Activated CD4-positive, CD25-positive, alpha-beta regulatory T cell treated with anti-CD3 and anti-CD28 coated beads, Interleukin-2, amount 50 U/mL, for 72 hours (primary cell): ENCODE measurements at places on chromosomes 16 and 17.

GRCh38 chr17:61443475-61443882 lies 8.7 kb upstream of the TBX4 start:
- DNase-seq = no peak

DNA sequence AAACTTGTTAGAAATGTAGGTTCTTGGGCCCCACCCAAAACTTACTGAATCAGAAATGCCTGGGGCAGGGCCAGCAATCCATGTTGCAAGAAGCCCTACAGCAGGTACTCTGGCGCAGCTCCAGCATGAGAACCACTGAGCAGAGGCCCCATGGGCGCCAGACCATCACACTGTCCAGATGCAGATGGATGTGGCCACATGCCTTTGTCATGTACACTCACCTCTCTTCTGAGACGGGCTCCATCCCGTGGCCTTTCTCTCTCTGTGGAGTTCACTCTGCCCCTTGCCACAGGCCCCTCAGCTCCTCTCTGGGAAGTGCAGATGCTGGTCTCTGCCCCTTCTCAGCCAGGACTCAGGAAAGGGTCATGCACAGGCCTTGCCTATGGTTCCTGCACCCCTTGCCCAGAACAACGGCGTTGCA lies 2.3 kb upstream of the CCNF start:
- DNase-seq = no peak

GRCh38 chr17:32529604-32530003 lies 42.8 kb downstream of the CDK5R1 start:
- DNase-seq = no peak

GRCh38 chr16:87424266-87424665 lies 32.1 kb downstream of the MAP1LC3B start:
- DNase-seq = no peak

DNA sequence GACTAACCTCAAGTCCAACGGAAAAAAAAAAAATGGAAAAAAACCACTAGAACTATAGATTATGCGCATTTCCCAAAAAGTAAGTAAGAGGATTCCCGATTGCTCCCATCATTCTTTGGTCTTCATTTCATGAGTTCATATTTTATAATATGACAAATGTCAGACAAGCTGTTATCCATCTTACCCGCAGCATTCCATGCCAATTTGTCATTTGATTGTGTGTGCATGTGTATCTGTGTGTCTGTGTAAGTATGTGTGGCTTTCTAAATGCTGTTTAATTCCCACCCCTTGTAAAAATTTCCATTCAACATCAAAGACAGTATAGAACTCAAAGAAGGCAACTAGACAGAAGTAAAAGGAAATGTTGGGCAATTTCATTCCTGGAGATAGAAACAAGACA lies 434.1 kb downstream of the CDH11 start:
- no peak for DNase-seq

- DNase-seq = no peak
These were observed 155.3 kb downstream of the C16orf78 start for GRCh38 chr16:49528866-49529288.

DNA sequence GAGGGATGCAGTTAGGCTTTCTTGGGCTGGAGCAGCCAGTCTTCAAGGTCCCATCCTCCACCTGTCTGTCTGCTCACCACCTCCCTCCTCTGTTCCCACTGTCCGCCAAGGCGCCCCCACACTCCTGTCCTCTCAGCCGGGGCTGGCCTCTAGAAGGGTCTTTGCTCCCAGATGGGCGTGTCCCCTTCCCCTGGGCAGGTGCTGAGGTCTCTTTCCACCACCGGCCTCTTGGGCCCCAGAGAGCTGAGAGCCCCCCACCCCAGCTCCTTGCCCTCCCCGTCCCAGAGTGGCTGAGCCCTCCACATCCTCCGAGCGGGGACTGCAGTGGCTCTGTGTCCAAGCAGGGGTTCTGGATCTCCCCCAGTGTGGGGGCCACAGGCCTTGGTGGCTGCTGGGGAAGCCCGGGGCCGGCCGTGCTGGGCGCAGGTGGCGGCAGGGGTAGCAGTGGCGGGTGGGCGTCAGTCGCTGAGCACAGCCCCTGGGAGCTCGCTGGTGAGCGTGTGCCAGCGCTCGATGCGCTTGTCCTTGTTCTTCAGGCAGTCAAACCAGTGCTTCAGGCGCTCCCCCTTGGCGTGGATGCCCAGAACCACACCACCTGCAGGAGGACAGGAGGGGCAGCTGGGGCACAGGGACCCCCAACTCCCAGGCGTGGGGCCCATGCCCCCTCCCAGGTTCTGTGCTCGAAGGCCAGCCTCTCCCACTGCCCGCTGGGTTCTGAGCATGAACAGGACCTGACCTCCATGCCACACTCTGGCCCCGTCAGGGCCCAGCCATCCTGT lies 9.8 kb downstream of the SCGB1C2 start:
- peak; percentile 22 for DNase-seq

DNA sequence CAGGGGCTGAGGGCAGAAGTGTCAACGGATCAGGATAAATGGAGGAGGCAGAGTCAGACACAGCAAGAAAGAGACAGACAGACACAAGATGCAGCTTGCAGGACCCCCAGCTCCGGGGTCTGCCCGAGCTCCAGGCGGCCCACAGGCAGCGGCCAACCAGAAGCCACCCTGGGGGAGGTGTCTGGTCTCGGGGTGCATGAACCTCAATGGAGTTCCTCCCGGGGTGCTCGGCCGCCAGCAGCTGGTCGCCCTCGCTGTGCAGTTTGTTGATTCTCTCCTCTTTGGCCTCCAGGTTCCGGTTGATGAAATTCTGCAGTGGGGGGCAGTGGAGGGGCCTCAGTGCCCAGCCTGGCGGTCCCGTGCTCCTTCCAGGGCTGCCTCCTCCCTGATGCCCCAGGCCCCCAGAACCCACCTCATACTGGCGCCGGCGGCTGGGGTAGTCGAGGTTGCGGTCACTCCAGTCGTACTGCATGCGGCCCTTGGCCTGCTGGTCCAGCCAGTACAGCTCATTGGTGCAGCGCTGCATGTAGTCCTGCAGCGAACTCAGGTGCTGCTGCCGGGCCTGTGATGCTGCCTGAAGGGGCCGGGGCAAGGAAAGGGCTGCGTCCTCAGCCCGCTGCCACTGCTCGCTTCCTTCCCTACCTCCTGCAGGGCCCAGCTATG lies 38.0 kb downstream of the PPL start:
- DNase-seq = no peak

GRCh38 chr16:10168258-10168657 lies 14.0 kb downstream of the GRIN2A start:
- DNase-seq = no peak

DNA sequence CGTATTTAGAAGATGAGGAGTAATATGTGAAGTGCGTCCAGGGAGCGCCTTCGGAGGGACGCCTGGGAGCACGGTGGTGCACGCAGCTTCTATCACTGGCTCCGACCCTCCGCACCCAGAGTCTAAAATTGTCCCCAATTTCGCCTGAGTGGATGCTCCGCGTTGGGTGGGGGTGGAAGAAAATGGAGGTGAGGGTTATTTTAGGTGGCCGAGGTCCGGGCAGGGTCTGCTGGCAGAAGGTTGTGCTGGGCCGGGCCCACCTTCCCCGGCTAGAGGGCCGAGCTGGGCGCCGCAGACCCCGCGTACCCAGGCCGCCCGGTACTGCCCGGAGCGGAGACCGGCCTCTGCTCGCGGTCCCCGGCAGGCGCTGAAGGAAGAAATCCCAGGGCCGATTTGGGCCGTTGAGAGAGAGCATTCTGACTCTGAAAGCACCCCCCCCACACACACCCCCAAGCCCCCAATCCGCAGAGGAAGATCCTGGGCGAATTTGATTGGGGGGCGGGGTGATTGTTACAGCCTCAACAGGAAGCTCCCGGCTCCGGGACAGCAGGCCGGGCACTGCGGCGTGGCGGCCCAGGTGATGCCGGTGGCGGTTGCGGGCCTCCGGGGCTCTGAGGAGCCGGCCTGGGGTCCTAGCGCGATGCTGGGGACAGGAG lies 3.0 kb downstream of the BAHCC1 start:
- no peak for DNase-seq

DNA sequence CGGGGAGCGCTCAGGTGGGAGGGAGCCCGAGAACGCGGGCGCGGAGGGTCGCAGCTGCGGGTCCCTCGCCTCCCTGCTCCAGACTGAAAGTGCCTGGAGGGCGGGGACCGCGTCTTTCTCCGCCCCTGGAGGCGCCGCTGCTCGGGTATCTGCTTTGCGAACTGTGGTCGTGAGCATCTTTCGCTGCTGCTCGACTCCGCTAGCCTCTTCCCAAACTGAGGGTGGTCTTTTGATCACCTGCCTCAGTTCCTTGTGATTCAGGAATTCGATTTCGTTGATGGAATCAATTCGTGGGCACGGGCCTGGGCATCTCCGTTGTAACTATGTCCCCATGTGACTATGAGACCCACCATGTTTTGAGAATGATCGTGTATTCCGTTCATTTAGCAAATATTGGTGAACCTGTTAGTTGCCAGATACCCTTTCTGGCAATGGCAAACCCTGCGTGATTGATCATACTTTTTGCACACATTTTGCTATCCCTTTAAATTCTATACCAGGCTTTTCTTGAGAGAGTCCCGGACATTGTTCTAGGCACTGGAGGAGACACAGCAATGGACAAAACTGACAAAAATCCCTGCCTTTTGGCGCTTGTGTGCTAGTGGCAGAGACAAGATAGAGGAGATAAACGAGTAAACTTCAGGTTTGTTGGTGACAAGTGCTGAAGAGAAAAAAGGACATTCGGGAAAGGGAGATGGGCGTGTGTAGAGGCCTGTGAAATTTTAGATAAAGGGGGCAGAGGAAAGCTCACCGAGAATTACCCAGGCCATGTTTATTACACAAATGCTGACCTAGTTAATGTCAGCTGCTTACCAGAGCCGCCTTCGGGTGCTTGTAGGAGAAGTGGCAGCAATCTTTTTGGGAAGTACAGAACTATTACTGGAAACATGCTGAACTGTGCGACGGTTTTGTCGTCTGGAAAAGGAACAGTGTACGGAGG lies 948 bp downstream of the UTP18 start:
- no peak for DNase-seq

DNA sequence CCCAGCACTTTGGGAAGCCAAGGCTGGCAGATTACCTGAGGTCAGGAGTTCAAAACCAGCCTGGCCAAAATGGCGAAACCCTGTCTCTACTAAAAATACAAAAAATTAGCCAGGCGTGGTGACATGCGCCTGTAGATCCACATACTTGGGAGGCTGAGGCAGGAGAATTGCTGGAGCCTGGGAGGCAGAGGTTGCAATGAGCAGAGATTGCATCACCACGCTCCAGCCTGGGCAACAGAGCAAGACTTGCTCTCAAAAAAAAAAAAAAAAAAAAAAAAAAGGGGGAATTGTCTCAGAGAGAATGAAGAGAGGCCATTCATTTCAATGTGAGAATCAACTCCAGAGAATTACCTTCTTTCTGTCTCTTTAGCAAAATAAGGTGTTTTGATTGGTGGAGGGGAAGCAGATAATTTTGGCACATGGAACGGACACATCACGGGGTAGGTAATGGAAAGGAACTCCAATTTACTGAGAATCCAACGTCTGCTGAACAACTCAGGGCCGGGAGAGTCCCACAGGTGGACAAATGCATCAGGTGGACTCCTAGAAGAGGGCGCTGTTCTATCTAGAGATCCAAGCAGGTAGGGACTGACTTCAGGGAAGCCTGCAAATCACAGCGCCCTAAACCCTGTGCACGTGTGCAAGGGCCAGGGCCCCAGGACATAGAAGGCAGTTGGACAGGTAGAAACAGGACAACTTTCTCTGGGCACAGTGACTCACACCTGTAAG lies 77.5 kb downstream of the BMERB1 start:
- no peak for DNase-seq
